Mammary epithelial cell (primary cell): ENCODE measurements at places on chromosomes 4 and X.

DNA sequence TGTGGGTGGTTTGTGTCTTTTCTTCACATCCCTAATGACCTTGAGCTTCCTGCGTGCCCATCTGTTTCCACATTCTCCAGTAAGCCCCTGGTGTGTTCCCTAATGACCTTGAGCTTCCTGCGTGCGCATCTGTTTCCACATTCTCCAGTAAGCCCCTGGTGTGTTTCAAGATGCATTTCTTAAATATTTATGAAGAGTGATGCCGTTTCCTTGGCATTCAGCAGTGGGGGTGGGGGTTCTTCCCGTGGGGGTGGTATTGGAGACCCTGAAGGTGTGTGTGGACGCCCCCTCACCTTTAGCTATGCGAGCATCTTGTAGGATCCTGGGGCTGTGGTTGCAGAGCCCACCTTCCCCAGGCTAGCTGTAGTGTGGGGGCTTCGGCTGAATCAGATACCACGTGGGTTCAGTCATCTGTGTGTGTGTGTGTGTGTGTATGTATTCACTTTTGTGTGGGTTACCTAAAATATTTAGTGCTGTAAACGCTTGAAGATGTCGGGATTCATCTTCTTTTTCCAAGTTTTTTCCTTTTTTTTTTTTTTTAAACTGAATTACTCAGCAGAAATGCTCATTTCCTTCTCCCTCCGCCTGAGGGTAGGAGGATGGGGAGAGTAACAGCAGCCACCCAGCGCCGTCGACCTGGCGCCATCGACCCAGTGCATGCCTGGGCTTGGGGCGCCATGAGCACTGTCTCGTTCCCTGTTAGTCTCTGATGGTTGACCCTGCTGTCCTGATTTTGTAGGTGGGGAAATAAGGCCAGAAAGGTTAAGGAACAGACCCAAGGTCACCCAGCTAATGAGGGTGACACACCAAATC is 9.9 kb downstream of the NSG1 start:
- no peak for DNase-seq

GRCh38 chr4:129378364-129378763 is 282.4 kb downstream of the C4orf33 start:
- no peak for DNase-seq

GRCh38 chr4:94519019-94519418 is 67.3 kb downstream of the PDLIM5 start:
- no peak for DNase-seq

GRCh38 chrX:16946971-16947562 is 609 bp downstream of the REPS2 start:
- no peak for DNase-seq

GRCh38 chrX:54301516-54301915 is 56.3 kb downstream of the WNK3 start:
- DNase-seq, result no peak

DNA sequence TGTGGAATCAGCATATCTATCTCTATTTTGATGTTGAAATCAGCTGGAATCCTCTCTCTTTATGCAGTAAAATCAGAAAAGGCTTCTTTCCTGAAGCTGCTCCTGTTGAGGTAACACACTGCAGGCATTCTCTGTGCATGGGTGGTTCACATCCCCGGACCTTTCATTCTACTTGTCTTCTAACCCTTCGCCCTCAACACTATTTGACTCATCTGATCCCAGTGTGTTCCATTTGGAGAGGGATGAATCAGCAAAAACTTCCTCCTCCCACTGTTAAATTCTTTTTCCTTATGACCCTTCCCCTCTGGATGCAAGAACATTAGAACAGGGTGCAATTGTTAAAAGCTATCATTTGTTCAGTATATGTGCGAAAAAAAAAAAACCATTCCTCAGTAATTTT is 67.4 kb downstream of the RNF150 start:
- DNase-seq, result no peak

- peak; percentile 38 for DNase-seq
Observed at GRCh38 chr4:76562161-76562560, 127.1 kb downstream of the SHROOM3 start.

- no peak for DNase-seq
Observed at GRCh38 chrX:122586831-122587230, 597.2 kb upstream of the GRIA3 start.

GRCh38 chr4:151852202-151852601 is 91.4 kb upstream of the GATB start:
- no peak for DNase-seq

DNA sequence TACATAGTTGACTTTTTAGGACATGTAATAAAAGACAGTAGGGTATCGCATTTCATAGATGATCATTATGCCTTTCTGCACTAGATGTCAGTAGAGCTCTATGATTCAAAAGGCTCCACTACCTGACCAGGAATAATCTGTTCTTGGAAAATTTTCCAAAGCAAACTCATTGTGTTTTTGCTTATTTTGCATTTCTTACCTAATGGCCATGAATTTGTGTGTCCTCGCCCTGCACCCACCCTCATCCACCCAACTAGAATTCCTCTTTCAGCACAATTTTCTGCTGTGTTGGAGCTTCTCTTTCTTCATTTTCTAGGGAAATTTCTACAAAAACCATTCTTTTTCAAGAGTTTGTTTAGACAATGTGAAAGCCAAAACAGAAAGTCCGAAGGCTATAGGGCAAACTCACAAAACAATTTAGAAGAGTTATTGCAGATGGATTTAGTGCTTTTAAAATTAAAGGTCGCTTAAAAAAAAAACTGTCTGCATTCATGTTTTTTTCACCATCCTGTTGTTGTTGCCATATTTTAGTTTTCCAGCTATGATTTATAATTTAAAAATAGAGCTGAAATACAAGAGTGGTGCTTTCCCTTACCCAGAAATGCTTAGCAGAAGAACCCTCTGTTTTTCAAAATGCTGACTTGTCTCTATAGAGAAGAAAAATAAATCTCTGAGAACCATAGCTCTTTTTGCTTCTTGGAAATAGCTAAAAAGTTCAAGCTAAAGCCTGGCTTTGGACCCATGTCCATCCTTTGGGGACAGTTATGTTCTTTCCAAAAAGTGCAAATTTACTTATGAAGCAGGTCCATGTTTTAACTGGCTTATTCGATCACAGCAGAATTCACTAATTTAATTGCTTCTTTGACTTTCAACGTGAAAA is 183.7 kb downstream of the SPATA18 start:
- peak; percentile 41 for DNase-seq

GRCh38 chr4:57137261-57137660 is 27.1 kb upstream of the IGFBP7 start:
- no peak for DNase-seq

- no peak for DNase-seq
Observed at GRCh38 chrX:91039777-91040176, 394.9 kb upstream of the PABPC5 start.

DNA sequence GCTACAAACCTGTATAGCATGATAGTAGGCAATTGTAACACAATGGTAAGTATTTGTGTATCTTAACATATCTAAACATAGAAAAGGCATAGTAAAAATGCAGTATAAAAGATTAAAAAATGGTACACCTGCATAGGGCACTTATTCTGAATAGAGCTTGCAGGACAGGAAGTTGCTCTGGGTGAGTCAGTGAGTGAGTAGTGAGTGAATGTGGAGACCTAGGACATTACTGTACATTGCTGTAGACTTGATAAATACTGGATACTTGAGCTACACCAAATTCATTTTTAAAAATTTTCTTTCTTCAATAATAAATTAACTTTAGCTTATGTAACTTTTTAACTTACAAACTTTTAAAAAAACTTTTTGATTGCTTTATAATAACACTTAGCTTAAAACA is 68.2 kb upstream of the MAML3 start:
- DNase-seq, result peak; percentile 60

DNA sequence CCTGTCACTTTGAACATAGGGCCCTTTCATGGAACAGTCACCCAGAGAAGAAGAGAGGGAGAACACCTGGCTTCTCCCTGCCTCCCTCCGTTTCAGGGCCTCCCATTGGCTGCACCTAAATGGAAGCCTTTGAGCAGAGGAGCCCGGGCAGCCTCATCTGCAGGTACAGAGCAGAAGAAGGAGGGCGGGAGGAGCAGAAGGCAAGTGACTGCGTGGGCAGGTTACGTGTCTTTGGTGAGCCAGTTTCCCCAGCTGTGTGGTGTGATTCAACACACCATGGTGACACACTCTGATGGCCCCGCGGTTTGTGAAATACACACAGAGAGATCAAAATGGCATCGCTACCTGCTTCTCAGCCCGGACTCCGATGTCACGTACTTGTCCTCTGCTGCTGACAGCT is 431 bp downstream of the C4orf50 start:
- DNase-seq, result no peak

DNA sequence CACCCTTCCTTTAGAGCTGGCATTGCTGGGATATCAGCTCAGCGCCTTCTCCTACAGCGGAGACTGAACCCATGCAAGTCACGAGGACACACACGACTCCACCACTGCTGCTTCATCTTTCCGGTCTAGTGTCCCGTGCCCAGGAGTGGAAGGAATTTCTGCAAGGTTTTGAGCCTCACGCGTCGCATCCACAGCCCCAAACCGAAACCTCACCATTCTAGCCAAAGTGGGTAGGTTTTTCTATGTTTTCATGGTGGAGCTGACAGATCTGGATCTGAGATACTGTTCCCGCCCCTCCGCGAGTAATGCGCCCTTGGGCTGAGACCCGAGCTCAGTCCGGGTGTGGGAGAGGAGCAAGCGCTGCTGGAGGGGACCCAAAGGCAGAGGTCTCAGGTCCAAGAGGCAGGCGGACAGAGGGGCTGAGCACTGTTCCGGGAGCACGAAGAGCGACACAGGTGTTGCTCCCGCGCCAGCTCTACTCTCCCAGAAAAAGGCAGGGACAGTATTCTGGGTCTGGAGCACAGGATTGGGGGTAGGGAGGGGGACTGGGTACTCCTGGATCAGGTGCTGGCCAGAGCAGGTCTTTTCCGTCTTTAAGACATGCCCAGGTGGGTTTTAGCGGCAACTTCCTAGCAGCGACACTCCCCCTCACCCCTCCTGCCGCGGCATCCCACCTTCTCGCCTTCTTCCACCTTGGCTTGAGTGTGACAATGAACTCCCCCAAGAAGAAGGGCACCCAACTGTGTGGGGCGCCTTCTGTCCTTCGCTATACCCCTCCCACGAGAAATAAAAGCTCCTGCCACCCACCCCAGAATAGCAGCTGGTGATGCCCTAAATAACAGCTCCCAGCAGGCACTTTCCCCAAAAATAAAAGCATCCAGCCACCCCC is 1.8 kb downstream of the EPHA5 start:
- DNase-seq, result no peak

DNA sequence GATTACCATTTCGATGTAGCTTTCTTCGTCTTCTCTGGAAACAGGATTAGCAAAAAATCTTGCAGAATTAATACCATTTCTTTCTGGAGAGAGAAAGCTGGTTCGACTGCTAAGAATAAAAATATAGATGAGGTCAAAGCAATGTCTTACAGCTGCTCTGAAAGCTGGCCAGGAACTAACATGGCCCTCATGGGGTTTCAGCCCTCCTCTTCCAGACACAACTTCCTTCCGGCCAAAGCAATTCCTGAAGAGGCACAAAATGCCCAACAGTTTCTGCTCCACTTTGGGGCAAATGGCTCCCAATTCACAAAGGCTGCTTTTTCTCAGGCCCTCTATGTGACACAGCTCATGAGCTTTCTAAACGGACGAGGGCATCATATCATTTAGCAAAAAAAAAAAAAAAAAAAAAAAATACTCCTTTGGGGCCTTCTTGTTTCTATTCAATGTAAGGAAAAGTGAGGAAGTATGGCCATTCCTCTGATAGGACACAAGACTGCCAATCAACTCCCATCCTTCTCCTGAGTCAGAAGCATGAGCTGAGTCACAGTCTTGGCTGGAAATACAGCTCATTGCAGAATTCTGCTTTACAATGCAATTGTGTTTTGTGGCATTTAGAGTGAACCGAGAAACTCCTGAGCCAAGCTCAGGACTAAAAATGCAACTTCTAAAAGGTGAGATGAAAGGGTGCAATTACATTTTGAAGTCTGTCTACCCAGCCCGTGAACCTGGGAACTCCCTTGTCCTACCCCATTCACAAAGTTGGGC is 42.7 kb upstream of the CTAG2 start:
- DNase-seq, result peak; percentile 70

- no peak for DNase-seq
Observed at GRCh38 chrX:47646636-47647035, 3.7 kb downstream of the ELK1 start.

DNA sequence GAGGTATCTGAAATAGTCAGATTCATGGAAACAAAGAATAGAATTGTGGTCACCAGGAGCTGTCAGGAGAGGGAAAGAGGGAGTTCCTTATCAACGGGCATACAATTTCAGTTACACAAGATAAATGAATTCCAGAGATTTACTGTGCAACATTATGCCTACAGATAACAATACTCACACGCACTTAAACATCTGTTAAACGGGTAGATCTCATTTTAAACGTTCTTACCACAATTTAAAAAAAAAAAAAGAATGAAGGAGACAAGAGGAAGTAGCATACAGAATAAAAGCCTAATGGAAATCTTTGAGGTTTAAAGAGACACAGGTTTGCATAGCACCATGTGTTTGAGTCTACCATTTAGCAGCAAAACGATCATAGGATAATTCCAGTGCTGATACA is 298.0 kb downstream of the DKK2 start:
- no peak for DNase-seq

DNA sequence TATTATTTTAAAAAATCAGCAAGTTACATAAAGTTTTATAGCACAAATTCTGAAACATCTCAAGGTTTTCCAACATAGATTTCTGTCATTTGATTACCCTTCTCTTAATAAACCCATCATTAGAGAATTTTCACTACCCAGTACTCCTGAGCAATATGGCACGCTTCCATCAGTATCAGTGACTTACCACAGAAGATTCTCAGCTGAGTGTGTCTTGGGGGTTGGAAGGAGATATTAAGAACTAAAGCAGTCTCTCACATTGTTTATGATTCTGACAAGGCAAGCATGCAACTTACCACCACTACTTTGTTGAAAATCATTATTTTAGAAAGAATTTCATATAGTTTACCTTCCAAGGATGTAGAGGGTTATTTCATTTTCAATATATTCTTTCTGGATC is 67.7 kb downstream of the INPP4B start:
- DNase-seq, result peak; percentile 29

GRCh38 chr4:27934871-27935270 is 1074.2 kb downstream of the STIM2 start:
- DNase-seq, result no peak

- no peak for DNase-seq
Observed at GRCh38 chrX:123581586-123581985, 151.3 kb downstream of the THOC2 start.

DNA sequence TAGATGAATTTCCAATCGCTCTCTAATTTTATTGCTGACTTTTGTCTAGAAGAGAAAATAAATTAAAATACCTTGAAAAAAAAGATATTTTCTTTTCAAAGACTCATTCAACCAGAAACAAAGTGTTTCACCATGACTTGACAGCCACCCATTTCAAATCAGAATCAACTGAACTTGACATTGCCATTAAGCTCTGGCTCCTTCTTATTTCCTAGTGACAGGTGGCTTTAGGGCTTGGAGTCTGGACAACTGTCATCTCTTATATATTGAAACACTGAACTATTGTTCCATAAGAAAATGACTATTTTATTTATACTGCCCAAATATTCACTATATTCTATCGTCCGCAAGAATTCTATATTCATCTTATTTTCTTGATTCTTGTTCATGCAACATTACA is 229.2 kb downstream of the SLC39A8 start:
- DNase-seq, result no peak
